ENCODE measurements at places on chromosomes 16 and 17.

- no peak for DNase-seq
These were observed 20.4 kb upstream of the NUP93 start for GRCh38 chr16:56709443-56710040.

- no peak for DNase-seq
These were observed 89.4 kb downstream of the CFDP1 start for GRCh38 chr16:75343941-75344340.

- DNase-seq: peak; percentile 37
These were observed 19.6 kb downstream of the SBK1 start for GRCh38 chr16:28311913-28312312.

GRCh38 chr16:56319376-56319775 is 106.0 kb downstream of the AMFR start:
- no peak for DNase-seq

DNA sequence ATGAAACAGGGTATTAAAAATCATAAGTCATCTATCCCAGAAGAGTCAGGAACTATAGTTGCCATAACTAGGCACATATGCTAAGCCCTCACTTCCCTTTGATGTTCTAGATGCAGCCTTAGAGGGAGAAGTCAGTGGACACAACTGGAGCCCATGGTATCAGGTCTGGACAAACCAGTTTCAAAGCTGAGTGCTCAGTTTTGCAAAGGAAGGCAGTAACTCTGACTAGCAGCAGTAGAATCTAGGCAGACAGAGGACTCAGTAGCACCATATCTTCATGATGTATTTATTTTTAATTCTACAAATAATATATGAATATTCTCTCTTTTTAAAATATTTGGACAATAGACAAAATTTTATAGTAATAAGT is 11.7 kb upstream of the FAM20A start:
- no peak for DNase-seq
